ENCODE measurements at places on chromosomes 1 and 21.

GRCh38 chr1:95770581-95770980 is 536.6 kb downstream of the RWDD3 start:
- no peak for DNase-seq

GRCh38 chr1:201309416-201309815 is 26.1 kb downstream of the PKP1 start:
- peak; percentile 57 for DNase-seq

GRCh38 chr1:61968869-61969268 is 225.8 kb upstream of the L1TD1 start:
- no peak for DNase-seq

GRCh38 chr1:153816283-153816889 is 41.2 kb downstream of the SLC27A3 start:
- no peak for DNase-seq

DNA sequence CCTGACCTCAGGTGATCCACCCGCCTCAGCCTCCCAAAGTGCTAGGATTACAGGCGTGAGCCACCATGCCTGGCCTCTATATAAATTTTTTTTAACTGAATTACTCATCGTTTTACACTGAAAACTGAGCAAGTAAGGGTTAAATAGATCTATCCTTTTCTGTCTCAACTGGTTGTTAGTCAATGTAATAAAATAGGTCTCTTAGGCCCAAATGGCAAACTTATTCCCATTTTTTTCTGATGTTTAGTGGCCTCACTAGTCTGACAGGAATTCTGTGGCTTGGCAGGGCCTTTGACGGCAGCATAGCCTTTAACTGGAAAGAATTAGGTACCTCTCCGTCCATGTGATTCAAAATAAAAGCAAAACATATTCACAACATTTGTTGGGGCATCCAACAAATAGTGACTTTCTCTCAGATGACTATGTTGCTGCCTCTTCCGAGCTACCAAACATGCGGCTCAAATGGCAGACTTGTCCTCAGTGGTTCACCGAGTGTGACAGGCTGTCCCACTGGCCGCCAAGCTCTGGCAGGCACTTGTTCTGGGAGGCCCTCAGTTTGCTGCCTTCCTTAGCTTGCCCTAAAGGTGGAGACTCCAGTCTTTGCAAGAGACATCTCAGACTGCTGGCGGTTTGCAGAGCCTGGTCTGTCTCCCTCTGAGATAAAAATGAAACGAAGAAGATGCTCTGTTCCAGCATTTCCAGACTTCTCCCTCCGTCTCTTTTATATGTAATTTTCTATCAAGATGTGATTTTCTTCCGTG is 17.4 kb downstream of the ATP1A4 start:
- no peak for DNase-seq

DNA sequence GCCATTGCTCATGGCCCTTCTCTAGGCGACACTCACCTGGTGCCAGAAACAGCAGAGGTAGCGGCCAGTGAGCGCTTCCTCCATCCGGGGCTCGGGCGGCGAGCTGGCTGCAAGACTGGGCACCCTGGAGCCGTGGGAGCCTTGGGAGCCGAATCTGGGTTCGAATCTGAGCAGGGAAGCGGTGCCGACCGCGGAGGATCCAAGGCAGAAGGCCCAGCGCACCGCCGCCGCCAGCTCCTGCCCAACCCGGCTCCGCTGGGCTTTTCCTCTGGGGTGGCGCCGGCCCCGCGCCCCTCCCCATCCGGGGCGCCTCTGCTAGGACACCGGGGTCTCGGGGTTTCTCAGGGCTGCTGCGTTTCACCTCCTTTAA is 1.7 kb upstream of the PRDM16 start:
- no peak for DNase-seq

Data from tibial artery (tissue), 4 donors.